ENCODE measurements at places on chromosomes 2 and 18.

GRCh38 chr2:227846831-227847230 is 24.6 kb upstream of the DAW1 start:
- no peak for DNase-seq

DNA sequence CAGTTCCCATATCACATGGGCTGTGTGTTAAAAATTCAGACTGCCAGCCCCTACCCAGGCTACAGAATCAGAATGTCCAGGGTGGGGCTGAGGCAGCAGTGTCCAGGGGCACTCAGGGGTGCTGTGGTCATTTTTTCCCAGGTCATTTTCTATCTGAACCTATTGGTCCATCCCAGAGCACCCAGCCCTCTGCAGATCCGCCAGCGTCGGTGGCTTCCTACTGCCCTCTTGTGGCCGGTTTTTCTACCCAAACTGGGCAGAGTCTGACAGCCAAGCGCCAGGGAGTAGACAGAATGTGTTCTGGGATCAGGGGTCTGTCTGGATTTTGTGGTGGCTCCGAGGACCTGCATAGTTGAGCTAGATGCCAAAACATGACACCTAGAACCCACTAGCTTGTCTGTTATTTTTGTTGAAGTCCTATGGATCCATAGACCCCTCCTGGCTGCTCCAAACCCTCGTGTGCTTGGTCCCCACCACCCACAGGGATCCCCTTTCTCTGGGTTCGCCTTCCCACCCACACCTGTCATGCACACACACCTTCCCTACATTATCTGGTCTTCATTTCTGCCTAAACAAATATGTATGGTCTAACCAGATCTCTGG is 34.1 kb upstream of the RMDN2 start:
- peak; percentile 62 for DNase-seq

DNA sequence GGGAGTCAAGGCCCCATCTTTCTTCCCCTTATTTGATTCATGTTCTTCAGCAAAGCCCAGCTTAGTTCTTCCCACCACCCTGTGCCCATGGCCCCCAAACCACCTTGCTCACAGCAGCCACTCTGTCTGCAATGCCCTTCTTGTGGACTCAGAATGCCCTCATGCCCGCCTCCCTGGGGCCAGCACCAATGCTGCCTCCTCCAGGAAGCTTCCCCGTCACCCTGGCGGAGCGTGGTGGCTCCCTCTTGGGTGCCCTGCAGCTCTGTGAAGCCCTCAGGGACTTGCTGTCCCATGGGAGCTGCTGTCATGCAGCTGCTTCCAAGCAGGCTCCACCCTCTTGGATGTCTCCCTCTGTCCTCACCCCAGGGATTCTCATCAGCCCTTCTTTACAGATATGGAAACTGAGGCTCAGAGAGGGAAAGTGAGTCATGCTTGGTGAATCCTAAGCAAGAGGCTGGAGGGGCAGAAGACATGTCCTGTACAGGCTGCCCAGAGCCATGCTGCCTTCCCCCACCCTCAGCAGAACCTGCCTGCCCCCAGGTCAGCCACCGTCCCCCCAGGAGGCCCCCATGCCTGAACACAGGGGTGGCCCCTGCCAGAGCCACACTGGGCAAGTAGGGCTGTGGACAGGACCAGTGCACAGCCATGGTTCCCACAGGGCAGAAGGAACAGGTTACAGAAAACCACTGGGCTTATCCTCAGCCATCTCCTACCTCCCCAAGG is 11.8 kb upstream of the DUSP2 start:
- no peak for DNase-seq

DNA sequence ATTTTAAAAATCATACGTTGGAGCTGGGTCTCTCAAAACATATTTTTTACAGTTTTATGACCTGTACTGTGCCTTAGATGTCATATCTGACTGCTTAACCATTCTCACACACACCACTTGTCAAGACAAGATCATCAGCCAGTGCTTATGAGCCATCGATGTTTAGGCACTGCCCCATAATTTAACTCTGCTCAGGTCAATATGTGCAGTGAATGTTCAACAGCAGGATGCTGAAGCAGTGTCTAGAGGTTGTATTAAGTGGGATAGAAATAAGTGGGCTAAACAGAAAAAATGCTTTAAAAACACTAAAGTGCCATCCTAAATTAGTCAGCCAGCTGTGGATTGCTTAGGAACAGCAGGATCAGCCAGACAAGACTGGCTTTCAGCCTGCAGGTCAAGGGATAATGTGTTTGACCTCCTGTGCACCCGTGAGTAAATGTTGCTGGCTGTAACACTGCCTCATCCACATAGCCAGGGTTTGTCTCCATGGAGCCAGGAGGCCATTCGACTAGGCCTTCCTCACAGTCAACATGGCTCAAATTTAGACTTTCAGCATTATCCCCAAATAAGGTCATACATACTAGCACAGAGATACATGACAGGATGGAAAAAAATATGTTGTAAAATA is 139.0 kb upstream of the NXPH2 start:
- DNase-seq = no peak

- DNase-seq = no peak
These were observed 57.8 kb upstream of the FAM237A start for GRCh38 chr2:206584323-206585116.

- DNase-seq = no peak
These were observed 174.6 kb upstream of the PID1 start for GRCh38 chr2:229445501-229446211.

DNA sequence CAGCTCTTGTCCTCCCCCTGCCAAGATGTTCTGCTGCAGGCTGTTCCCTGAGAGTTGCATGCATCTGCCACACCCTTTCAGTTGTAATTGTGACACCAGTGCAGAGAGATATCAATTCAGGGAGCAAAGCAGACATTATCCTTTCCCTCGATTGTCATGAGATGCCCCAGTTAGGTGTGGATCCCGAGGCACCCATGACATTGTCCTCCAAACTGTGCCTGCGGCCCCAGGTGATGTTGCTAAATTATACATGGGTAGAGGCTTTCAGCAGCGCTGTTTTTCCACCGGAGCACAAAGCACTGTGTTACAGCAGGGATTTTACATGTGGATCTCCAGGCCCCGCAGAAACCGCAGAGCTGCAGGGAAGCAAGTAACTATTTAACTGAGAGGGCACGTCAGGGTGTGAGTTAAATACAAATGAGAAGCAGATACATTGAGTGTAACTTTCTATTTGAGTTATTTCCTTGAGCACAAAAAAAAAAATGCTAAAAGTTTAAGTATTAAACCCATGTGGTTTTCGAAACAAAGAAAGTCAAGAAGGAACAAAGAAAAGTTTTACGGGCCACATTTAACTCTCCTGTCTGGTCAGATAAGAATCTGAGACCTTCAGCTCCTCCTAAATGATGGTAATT is 90.3 kb upstream of the BCL2L11 start:
- no peak for DNase-seq

GRCh38 chr2:45273412-45274249 is 264.4 kb upstream of the SIX2 start:
- no peak for DNase-seq

GRCh38 chr18:21650311-21650710 is 38.2 kb downstream of the SNRPD1 start:
- DNase-seq = no peak

GRCh38 chr2:227267410-227268115 is 57.5 kb upstream of the MFF start:
- no peak for DNase-seq

- DNase-seq = no peak
These were observed 38.2 kb upstream of the MCM6 start for GRCh38 chr2:135914485-135914884.

GRCh38 chr18:23540867-23541266 is 37.6 kb downstream of the RMC1 start:
- peak; percentile 49 for DNase-seq

DNA sequence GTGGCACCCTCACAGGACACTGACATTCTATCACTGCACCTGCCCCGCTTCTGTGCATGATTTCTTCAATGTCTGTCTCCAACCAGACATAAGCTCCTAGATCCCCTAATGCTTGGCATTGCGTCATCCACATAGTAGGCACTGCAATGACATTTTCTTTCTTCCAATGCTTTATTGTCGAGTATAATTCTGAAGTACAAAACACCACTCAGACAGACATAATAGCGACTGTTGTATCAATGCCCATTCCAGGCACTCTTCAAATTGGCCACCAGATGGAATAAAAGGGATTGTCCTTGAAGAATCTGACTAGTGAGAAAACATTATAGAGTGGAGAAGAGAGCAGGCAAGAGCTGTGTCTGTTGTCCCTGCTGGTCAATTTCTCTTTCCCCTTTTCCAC is 89.0 kb downstream of the LPIN1 start:
- no peak for DNase-seq

DNA sequence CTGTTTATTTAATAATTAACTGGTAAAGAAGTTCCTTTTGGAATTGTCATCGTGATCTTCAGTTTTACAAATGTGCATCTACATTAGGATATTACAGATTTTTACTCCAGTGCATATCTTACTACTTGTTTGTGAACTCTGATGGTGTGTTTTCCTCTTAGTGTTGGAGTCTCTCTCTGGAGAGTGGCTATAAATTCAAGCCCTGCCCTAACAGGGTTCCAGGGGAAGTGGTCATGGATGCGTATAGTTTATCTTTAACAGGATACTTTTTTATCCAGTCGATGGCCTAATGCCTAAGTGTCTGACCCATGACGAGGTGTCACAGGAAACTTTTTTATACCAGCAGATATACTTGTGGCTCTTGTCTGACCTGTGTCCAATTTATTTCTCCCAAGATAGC is 75.4 kb downstream of the CHN1 start:
- no peak for DNase-seq

- DNase-seq = no peak
These were observed 286.0 kb downstream of the ZEB2 start for GRCh38 chr2:144233733-144234541.

- no peak for DNase-seq
These were observed 78.2 kb downstream of the KCTD1 start for GRCh38 chr18:26470011-26470637.

GRCh38 chr2:55807900-55808299 is 114.3 kb upstream of the PNPT1 start:
- DNase-seq = no peak

DNA sequence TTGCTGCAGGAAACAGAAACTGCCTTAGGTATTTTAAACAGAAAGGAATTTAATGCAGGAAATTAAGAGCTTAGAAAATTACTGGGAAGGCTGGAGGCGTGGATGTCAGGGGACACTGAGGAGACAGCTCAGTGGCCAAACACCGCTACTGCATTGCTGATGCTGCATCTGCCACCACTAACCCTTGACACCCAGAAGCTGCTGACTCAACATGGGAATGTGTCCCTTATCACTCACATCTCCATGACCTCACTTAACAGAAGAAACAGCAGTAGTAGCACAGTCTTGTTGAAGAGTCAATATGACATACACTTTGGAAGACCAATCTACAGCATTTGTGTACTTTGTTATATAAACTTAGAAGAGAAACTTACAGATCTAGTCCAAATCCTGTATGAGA is 906.1 kb downstream of the SLC4A3 start:
- DNase-seq = no peak

DNA sequence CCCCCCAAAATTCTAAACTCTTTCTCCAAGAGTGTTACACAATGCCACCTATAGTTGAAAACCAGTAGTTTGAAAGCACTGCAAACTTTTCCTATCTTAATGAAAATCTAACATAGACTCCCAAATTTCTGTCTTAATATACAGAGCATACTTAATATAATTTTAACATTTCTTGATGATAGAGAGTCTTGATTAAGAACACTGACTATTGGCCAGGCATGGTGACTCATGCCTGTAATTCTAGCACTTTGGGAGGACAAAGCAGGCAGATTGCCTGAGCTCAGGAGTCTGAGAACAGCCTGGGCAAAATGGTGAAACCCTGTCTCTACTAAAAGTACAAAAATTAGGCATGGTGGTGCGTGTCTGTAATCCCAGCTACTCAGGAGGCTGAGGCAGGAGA is 34.2 kb downstream of the ASXL2 start:
- no peak for DNase-seq

GRCh38 chr18:27771571-27771970 is 405.4 kb downstream of the CDH2 start:
- no peak for DNase-seq

- no peak for DNase-seq
These were observed 949.3 kb downstream of the BCL11A start for GRCh38 chr2:59604123-59604522.

DNA sequence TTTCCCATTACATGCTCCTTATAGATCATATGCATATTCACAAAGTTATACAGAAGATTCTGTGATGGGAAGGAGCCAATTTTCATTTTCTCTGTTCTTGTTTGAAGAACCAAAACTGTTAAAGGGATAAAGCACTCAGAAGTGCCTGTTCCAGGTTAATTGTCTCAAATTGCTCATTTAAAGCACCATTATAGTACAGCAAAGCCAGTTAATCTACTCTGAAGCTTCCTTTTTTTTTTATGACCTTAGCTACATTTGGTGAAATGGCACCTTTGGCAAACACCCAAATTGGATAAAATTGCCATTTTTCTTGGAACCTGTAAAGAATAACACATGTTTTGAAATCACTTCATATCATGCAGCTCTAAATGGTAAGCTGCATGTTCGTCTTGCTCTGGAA is 1092.3 kb downstream of the BCL11A start:
- DNase-seq = no peak

DNA sequence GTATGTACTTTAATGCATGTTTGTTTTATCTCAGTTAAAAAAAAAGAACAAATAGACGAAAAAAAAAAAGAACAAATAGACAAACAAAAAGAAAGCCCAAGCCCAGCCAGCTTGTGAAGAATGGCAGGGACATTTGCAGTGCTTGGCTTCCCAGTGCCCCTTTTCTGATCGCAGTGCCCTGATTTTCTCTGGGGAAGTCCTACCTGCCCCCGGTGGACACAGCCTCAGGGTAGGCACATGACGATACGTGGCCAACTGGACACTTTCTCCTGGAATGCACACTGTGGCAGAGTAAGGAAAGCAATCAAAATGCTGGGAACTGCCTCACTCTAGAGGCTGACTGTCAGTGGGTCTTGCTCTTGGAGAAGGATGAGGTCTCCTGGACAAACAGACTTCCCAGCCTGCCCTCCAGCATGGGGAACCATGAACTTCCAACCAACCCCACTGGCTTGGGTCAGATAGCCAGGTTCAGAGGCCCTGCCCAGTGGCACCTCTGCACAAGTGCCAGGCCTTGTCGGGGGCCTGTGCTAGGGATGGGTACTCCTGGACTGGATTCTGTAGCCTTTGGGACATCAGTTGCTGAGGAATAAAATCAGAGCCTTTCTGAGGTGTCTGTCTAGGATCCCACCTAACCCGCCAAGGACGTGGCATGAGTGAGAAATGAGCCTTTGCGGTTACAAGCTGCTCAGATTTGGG is 76.7 kb downstream of the INHBB start:
- no peak for DNase-seq

DNA sequence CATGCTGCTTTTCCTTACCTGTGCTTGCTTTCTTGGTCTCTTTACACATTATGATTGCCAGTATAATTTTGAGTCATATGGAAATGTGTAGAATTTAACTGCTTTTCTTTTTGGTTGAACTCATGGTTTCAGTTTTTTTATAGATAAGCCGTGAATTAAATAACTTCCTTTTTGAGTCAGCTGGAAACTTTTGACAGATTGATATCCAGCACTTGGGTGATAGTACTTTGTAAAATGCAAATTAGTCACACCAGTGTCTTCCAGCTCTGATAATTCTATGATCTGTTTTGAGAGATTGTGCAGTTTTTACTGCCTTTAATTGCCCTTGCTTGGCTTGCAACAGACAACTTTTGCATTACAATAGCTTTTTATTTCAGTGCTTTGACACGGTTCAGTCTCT is 86.4 kb downstream of the NCOA1 start:
- DNase-seq = no peak

Measured in CD4-positive, alpha-beta T cell treated with Interleukin-17A for 1 hour (primary cell).